Fibroblast of skin of back (primary cell): ENCODE measurements at places on chromosomes 1 and 21.

- no peak for DNase-seq
Observed at GRCh38 chr1:24541711-24542346, 14.1 kb upstream of the NCMAP start.

DNA sequence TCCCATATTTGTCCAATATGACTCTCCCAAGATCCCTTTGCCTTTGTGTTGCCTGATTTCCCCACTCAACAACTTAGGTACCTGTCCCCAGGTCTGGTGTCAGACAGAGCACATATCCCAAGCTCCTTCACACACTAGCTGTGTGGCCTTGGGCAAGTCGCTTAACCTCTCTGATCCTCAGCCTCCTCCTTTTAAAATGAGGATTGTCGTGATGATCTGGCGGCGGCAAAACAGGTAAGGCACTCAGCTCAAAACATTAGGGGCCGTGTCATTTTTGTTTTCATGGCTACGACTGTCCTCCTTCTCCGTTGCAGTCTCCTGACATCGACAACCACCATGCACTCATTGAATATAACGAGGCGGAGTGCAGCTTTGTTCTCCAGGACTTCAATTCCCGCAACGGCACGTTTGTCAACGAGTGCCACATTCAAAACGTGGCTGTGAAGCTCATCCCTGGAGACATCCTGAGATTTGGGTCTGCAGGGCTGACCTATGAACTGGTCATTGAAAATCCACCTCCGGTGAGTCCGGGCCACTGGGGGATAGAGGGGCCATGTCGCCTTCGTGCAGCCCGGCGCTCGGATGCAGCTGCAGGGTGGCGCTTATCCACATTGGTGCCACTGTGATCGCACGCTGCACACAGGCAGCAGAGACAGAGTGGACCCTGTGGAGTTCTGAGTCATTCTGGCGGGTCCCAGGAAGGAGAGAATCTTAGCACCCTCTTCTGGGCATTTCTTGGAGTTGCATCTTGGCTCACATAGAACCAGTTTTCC lies 25.2 kb downstream of the FHAD1 start:
- peak; percentile 78 for DNase-seq

- DNase-seq = no peak
Observed at GRCh38 chr1:19495799-19496526, 10.6 kb upstream of the CAPZB start.

- DNase-seq = peak; percentile 48
Observed at GRCh38 chr1:94698356-94698755, 121.8 kb upstream of the SLC44A3 start.
